GM04504 (cell line): ENCODE measurements at places on chromosomes 7 and 10.
A peak's percentile ranks its signal among the peaks of the same experiment; 100 is the strongest.

DNA sequence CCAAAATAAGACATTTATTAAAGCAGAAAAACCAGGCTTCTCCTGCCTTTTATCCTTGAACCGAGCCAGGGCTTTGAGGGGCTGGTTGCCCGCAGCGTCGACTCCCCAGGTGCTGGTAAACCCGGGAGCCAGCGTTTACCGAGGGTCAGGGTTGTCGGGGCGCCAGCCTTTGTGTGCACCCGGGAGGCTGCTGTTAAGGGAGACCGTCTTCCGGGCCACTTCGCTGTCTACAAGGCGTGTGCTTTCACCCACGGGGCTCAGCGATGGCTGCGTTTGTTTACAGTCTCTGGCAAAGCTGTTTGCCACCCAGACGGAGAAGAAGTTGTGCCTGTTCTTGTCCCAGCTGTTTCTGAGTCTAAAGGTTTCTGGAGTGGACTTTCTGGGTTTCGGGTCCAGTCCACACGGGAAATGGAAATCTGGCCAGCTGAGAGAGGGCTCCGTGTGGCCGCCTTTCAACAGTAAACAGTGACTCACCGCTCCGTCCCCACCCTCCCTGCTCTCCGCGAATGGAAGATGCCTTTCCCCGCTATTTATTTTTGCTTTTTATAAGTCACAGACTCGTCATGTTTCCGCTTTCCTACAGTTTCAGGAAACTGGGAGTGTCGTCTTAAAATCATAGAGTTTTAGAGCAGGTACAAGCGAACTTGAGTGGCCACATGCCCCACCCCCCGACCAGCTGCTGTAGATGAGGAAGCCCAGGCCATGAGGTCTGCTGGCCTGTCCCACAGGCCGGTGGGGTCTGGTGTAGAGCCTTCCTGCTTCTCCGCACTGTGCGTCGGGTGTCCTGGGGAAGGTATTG is 2.2 kb downstream of the MAFK start:
- peak; percentile 80 for DNase-seq

DNA sequence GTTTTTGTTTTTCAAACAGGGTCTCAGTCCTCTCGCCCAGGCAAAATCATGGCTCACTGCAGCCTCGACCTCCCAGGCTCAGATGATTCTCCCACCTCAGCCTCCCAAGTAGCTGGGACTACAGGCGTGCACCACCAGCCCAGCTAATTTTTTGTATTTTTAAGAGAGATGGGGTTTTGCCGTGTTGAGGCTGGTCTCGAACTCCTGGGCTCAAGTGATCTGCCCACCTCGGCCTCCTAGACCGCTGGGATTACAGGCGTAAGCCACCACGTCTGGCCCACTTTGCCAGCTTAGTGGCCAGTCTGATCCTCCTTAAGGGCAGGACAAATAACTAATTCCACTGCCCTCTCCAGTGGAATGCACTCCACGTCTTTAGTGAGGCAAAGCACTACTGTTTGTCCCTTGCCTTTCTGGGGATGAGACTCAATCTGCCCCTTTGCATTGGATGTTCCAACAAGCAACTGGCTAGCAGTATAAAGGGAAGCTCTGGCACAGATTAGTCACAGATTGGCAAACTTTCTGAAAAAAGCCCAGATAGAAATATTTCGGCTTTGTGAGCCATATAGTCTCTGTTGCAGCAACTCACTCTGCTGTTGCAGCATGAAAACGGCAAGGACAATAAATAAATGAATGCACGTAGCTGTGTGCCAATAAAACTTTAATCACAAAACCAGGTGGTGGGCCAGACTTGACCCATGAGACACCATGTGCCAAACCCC is 143.8 kb upstream of the RHEB start:
- DNase-seq = no peak

GRCh38 chr7:116805100-116805544 is 57.3 kb upstream of the CAPZA2 start:
- peak; percentile 71 for DNase-seq

- DNase-seq = no peak
These were observed 56.2 kb downstream of the ARMC3 start for GRCh38 chr10:22984066-22984465.

DNA sequence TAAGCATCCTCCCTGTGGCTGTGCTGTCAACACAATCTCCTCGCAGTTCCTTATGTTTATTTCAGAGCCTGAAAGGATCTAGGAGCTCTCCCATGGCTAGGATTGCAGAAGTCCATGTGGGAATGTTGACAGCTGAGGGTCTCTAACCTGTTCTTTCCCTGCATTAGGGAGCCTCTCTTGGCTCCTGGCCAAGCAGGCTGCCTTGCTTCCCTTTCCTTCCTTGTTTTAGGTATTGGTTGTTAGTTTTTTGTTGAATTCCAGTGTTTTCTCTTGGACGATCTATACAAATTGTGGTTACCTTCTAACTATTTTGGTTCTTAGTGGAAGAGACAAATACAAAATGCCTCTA is 171.8 kb downstream of the MLLT10 start:
- DNase-seq = no peak

DNA sequence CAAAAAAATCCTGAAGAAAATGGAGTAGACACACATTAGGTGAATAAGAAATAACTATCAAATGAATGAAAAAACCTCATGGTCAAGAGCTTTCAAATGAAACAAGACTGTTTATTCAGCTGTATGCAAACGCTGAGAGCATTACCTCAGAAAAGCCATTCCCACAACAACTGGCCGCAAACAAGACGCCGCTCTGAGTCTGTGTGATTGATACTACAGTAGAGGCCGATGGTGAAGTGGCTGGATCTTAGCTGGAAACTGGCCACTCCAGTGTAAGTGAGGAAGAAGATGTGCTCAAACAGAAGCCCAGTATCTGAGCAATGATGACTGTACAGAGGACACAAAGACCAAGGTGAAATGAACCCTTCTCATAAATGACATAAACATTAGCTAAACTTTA is 252.4 kb upstream of the GHITM start:
- no peak for DNase-seq

GRCh38 chr10:110502851-110503301 is 5.2 kb downstream of the DUSP5 start:
- peak; percentile 86 for DNase-seq

DNA sequence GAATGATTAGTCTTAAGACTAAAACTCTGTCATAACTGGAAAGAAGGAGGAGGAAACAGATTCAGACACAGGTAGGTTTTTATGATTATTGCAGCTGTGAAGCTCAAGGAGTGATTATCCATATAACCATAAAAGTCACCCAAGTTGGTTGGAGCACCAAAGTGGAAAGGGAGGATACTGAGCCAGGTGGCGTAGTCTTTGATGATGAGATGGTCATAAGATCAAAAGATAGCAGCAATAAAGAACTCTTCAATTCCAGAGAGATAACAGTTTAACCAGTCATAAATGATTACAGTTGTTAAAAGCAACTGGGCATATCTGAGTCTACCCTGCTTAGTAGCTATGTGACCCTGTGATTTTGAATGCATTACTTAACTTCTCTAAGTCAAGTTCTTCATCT is 8.4 kb downstream of the ABCB1 start:
- no peak for DNase-seq

- peak; percentile 6 for DNase-seq
These were observed 1187.9 kb downstream of the XPNPEP1 start for GRCh38 chr10:108735380-108735779.

DNA sequence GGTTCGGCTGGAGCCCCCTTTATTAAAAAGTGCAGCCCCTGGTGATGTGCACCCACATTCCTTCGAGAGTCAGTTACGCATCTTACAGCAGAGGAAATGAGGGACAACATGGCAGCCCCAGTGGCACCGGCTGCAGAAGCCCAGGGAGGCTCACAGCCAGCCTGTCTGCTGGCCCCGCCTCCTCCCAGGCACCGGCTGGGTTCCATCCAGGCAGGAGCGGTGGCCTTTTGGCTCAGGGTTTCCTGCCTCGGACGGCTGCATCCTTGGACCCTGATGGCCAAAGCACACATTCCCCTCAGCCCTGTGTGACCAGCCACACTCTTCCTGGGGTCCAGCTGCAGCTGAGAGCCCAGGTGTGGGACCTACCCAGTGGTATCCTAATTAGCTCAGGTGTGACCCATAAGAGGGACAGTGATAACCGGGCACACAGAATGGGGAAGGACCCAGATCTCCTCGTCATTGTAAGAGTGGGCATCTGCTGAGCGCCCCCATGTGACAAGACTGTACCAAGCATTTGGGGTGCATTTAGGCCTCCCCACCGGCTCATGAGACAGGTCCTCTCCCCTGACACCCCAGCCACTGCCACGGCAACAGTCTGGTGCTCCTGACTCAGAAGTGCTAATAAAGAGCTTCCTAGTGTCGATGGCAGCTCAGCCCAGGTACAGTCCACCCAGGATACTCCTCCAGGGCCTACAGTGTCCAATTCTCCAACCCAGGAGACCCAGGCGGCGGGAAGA is 63.3 kb upstream of the CHST15 start:
- no peak for DNase-seq

- peak; percentile 87 for DNase-seq
These were observed at the start of gene WAPL for GRCh38 chr10:86521678-86522509. TSS of gene WAPL (minus strand) at chr10:86521792. CDS start at chr10:86518069, 3,723 bp downstream.

DNA sequence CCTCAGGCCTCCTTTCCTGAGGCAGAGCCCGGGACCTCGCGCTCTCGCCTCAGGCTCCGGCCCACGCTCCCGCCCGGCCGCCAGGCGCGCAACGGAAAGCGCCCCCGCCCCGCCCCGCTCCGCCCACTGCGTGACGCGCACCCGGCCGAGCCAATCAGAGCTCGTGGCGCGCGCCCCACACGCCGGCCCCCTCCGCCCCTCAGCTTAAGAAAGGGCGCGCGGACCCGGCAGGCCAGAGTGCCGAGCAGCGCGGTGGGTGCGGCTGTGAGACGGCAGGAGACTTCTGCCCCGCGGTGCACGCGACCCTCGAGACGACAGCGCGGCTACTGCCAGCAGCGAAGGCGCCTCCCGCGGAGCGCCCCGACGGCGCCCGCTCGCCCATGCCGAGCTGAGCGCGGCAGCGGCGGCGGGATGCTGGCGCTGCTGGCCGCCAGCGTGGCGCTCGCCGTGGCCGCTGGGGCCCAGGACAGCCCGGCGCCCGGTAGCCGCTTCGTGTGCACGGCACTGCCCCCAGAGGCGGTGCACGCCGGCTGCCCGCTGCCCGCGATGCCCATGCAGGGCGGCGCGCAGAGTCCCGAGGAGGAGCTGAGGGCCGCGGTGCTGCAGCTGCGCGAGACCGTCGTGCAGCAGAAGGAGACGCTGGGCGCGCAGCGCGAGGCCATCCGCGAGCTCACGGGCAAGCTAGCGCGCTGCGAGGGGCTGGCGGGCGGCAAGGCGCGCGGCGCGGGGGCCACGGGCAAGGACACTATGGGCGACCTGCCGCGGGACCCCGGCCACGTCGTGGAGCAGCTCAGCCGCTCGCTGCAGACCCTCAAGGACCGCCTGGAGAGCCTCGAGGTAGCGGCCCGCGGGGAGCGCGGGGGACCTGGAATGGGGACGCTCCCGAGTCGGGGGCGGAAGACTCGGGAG is at the start of gene NPTX2:
NPTX2 (plus strand) TSS at position 235 of the 909 bp plus-strand sequence; CDS start at position 412, 177 bp downstream.
- DNase-seq = no peak

DNA sequence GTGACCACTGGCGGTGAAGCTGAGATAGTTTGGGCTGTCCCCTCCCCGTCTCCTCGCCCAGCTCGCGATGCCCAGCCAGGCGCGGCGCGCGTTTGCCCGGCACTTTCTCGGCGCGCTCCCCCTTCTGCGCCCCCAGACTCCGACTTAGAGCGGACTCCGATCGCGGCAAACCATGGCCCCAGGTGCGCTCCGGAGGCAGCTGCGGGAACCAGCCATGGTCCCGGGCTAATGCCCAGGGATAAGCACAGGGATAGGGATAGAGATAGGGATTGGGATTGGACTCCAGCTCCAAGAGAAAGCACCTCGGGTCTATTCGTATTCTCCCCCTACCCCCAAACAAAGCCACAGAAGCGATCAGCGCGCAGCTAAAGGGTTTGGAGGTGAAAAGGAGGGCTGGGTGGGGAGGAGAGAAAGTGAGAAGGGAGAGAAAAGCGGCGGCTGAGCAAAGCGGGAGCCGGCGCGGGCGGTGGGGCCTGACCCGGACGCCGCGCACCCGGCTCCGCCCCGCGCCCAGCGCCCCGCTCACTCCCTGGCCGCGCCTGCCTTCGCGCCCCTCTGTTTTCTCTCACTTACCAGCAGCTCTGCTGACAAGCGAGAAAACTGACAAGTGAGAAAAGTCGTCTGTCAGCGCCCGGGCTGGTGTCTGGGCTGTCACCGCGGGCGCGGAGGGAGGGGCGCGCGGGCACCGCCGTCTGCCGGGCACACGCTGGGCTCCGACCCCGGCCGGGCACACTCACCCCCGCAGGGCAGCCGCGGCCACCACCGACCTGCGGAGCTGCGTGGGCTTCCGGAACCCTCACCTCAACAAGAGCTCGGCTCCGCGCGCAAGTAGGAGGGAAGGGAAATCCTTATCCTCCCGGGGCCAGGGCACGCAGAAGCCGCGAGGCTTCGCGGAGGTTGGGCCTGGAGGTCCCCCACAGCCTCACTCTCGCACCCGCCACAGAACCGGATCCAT is at the start of gene PDE1C:
PDE1C (minus strand) TSS at position 2 of the 955 bp plus-strand sequence.
- DNase-seq = no peak

DNA sequence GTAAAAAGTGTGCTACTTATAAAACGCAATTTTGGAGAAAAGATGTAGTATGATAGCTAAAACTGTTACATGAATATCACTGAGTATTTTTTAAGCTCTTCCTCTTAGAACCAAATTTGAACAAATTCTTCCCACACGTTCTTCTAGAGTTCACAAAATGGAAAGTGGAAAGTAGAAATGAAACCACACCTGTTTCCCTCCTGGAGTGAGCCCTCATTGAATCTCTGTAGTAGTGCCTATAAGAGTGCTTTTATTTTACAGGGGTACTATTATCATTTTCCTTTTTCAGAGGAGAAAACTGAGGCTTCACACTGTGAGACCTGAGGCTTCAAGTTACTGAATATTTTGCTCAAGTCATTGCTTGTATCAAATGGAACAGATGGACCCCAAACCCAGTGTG is 393.0 kb downstream of the NRG3 start:
- no peak for DNase-seq

GRCh38 chr7:13907831-13908230 is 81.6 kb downstream of the ETV1 start:
- no peak for DNase-seq

DNA sequence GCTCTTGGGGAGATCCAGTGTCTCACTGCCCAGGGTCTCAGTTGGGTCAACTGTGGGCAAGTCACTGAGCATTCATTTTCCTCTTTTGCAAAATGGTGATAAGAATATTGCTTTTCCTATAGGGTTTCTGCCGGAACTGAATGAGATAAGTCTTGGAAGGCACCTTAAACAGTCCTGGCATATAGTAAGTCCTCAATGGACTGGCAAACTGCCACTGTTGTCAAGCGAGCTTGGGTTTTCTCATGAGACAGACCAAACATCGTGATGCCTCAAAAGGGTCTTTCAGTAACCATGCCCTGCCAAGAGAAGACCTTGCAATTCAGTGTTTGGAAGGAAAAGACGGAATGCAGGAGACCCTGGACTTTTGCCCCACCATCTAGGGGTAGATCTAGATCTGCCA is 251.5 kb downstream of the WDR11 start:
- no peak for DNase-seq

GRCh38 chr7:141370650-141371049 is 180.6 kb upstream of the AGK start:
- DNase-seq = no peak
